ENCODE measurements at places on chromosomes 7 and 10.

- no peak for DNase-seq
Observed at GRCh38 chr10:5604236-5604925, 62.0 kb downstream of the ASB13 start.

DNA sequence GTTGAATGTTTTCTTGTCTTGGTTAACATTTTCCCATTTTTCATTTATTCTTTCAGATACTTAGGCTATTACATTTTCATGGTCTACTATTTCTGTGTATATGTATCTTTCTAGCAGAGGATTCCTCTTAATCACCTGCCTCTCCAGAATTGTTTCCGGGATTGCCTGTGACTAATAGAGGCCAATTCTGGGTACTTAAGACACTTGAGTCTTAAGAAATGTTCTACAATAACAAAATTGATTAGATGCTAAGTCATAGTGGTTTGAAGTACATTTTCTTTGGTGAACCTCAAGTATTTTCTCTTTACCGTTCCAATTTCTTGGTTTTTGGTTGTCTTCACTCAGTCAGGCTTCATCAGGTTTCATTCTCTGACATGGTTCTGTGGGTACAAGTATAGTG, 26.4 kb downstream of the BBS9 start:
- no peak for DNase-seq

DNA sequence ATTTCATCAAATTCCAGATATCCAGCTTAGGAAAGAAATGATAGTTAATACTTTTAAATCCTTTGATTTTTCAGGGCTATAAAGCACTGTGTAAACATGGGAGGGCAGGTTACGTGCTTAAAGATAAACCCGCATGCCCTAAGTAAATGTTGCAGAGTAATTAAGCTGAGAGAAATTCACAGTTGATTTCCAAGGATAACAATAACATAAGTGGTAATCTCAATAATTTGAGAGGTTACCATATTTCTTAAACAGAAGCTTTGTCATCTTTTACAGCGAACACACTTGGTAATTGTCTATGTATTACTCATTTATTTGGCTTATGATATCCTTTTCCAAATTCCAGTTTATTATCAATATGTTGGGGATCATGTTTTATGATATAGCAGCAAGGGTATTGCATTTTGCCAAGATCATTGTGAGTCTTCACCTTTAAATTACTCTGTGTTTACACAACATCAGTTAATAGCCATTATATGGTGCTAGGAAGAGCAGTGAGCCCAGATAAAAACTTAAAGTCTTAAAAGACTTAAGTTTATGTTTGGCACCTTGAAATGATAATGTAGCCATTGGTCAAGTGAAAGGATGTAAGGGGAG, 15.4 kb downstream of the MGAM start:
- DNase-seq: no peak

GRCh38 chr10:45249978-45250693, 65.3 kb downstream of the OR13A1 start:
- no peak for DNase-seq

- DNase-seq: no peak
Observed at GRCh38 chr7:131649003-131649541, 92.6 kb upstream of the PODXL start.

DNA sequence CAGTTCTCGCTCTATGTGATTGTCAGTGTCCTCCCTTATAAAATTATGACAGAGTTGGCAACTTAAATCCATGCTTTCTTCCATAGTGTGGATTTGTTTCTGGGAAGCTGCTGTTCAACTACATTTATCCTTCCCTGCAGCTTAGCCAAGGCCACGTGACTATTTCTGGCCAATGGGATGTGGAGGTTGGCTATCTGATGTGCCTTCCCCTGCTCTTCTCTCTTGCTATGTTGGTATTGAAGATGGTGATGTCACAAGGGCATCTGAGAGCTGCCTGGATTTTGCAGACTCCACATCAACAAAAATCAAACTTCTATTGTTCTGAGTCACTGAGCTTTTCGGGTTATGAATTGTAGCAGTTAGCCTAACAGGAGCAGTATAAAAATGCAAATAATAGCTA, 164.9 kb upstream of the RHOBTB1 start:
- no peak for DNase-seq

- peak; percentile 69 for DNase-seq
Observed at GRCh38 chr10:86313621-86314041, 53.0 kb downstream of the GRID1 start.

- peak; percentile 50 for DNase-seq
Observed at GRCh38 chr10:104580321-104580720, 60.8 kb upstream of the SORCS3 start.

- DNase-seq: no peak
Observed at GRCh38 chr10:59898125-59898835, 8.1 kb downstream of the CCDC6 start.

GRCh38 chr10:30639946-30640786, 10.6 kb upstream of the LYZL2 start:
- no peak for DNase-seq

GRCh38 chr10:94205396-94205831, 157.3 kb downstream of the NOC3L start:
- no peak for DNase-seq

DNA sequence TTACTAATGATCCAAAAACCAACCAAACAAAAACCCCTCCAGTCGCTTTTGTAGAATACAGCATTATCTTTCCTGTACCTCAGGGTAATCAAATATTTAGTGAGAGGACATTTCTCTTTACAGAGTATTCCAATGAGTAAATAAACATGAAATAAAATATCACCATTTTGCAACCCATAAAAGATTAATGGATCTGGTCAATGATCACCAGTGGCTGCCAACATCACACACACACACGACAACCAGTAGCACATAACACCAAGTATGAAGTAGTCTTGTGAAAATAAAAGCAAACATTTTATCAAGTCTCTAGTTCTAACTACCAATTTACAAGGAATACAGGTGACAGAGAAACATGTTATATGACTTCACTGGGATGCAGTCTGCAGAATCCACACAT, 188.6 kb upstream of the IMMP2L start:
- no peak for DNase-seq

DNA sequence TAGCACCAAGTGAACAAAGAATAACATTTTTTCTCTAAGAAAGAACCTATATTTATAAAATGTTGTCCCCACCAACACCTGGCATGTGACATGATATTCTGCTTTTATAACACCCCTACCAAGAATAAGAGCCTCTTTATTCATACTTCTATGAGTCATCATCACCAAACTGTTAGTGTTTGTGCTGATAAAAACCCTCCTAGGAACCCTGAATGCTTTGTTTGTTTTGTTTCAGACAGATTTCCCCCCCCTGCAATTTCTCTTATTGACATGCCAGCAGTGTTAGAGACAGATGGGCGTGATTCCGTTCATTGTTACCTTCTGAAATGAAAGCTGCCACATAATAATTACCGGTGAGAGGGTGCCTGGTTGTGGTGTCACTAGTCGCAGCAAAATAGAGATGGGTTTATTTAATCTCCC, 651.1 kb downstream of the SORCS1 start:
- DNase-seq: no peak

- DNase-seq: no peak
Observed at GRCh38 chr7:98396768-98397167, 4.1 kb downstream of the BAIAP2L1 start.

- DNase-seq: no peak
Observed at GRCh38 chr7:11642841-11643240, 189.2 kb downstream of the THSD7A start.

DNA sequence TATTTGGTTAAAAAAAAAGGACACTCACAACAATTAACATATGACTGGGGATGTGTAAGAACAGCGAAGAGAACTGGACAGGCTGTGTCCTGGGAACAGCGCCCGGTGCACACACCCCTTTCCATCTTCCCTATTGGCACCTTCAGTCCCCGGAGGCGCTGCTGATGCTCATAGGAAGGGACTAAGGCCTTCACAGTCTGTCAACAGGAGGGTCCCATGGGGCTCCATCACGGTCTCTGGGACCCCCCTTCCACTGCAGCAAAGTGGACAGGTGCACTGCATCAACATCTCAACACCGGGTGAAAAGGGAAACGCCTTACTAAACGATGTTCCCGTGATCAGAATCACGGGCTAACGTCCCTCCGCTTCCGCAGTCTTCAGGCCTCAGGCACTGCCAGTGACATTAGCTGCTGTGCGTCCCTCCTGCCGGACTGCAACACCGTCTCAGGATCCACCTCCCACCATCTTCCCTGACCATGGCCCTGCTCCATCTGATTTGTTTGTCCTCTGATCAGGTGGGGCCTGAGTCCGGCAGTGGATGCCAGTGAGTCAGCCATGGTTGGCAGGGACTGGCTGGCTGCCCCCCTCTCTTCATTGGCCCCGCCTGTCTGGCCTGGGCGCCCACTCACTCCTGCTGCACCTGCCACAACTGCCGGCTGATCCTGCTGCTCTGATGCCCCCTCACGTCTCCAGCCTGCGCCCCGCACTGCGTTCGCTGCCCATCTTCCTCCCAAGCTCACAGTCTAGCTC, 614.7 kb downstream of the DNAJB6 start:
- no peak for DNase-seq

GRCh38 chr10:99828464-99828863, 46.0 kb downstream of the ABCC2 start:
- DNase-seq: no peak

- DNase-seq: no peak
Observed at GRCh38 chr7:115754226-115754625, 276.3 kb downstream of the TFEC start.

DNA sequence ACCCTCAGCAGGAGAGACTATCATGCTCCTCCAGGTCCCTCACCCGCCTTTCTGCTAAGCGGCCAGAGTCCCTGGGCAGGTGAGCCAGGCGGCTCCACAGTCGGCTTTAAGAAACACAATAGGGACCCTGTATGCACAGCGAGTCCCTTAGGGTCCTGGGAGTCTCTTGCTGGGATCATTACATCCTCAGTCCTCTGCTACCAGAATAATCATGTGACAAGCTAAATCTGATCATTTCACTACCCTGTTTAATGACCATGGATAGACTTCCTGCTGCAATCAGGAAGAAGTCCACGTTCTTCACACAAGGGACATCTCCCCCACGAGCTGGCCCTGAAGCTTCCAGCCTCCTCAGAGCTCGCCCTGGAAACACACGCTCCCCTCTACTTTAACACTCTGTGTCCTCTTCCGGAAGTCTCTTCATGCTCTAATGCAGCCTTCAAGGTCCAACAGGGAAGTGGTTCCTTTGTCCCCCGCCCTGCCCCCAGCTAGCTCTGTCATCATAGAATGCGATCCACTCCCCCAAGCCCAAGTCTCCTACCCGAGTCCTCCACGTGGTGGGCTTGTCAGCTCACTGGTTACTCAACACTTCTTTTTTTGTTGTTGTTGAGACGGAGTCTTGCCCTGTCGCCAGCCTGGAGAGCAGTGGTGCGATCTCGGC, 101.5 kb downstream of the RNF216 start:
- peak; percentile 76 for DNase-seq

GRCh38 chr7:121961089-121961867, 88.3 kb downstream of the PTPRZ1 start:
- no peak for DNase-seq

GRCh38 chr10:129993621-129994020, 29.5 kb upstream of the EBF3 start:
- no peak for DNase-seq

GRCh38 chr7:7519056-7519455, 16.6 kb downstream of the COL28A1 start:
- no peak for DNase-seq

GRCh38 chr10:52410916-52411315, 96.8 kb downstream of the DKK1 start:
- DNase-seq: no peak

- DNase-seq: no peak
Observed at GRCh38 chr10:63286340-63286739, 153.2 kb downstream of the NRBF2 start.

- no peak for DNase-seq
Observed at GRCh38 chr7:46764100-46764936, 817.6 kb downstream of the TNS3 start.

- DNase-seq: no peak
Observed at GRCh38 chr7:2175514-2175913, 57.2 kb downstream of the MAD1L1 start.

GRCh38 chr7:141960687-141961422, 12.7 kb downstream of the TAS2R38 start:
- no peak for DNase-seq

GRCh38 chr10:108230478-108231170, 1066.1 kb upstream of the SORCS1 start:
- DNase-seq: no peak

- DNase-seq: no peak
Observed at GRCh38 chr7:141418066-141418465, 133.1 kb upstream of the AGK start.

GRCh38 chr7:144547888-144548287, 144.4 kb upstream of the NOBOX start:
- DNase-seq: no peak

DNA sequence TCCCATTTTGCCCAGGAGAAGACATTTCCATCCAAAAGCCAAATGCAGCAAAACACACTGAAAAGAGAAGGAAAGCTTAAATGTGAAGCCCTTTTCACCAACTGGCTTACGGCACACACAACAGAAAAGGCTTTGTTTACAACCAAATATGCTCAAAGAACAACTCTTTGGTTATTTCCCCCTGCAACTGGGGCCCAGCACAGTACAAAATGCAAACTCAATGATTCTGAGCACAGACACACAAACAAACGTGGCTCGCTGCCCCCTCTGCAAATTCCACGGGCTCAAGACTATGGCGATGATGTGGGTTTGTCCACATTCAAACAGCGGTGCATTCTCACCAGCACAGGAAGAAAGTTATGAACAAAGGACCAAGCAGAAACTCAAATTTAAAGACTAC, 5.3 kb downstream of the CPXM2 start:
- DNase-seq: peak; percentile 20

GRCh38 chr7:94908323-94909178, 1.2 kb downstream of the PPP1R9A start:
- peak; percentile 56 for DNase-seq

DNA sequence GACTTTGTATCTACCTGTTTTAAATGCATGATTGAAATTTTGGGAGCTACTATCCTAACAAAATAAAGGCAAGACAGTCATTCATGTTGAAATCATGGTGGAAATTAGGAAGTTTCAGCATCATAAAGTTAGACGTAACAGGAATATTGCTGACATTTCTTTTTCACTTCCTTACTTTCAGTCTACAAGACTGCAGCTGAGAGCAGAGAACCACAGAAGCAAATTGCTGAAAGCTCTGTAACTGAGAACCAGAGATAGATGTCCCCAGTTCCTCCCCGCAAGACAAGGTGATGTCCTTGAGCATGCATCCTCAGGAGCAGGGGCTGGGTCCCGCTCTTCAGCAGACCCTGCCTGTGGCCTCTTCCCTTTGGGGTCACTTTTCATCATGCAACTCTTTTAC, 466.3 kb upstream of the POM121L12 start:
- no peak for DNase-seq

GRCh38 chr10:102157224-102157623, 5.0 kb downstream of the NOLC1 start:
- DNase-seq: no peak

DNA sequence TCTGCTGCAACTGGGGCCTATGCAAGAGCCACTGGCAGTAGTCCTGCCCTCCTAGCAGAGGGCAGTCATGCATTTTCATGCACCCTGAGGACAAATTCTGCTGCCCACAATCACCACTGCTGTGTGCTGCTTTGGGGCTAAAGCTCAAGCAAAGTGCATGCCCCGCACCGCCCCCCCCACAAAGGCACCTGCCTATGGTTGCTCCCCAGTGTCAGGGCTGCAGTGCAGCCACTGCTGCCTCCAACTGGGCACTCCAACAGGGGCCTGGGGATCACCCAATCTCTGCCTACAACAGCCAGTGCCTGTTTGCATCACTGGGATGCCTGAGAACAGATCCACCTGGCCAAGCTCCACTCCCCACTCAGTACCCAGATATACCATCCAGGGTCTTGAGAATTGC, 417.0 kb downstream of the HTR7 start:
- DNase-seq: no peak
